Stimulated activated CD4-positive, alpha-beta T cell treated with anti-CD3 and anti-CD28 coated beads, Interleukin-2, amount 100 ng/mL, for 48 hours (primary cell): ENCODE measurements at places on chromosomes 11 and 22.

DNA sequence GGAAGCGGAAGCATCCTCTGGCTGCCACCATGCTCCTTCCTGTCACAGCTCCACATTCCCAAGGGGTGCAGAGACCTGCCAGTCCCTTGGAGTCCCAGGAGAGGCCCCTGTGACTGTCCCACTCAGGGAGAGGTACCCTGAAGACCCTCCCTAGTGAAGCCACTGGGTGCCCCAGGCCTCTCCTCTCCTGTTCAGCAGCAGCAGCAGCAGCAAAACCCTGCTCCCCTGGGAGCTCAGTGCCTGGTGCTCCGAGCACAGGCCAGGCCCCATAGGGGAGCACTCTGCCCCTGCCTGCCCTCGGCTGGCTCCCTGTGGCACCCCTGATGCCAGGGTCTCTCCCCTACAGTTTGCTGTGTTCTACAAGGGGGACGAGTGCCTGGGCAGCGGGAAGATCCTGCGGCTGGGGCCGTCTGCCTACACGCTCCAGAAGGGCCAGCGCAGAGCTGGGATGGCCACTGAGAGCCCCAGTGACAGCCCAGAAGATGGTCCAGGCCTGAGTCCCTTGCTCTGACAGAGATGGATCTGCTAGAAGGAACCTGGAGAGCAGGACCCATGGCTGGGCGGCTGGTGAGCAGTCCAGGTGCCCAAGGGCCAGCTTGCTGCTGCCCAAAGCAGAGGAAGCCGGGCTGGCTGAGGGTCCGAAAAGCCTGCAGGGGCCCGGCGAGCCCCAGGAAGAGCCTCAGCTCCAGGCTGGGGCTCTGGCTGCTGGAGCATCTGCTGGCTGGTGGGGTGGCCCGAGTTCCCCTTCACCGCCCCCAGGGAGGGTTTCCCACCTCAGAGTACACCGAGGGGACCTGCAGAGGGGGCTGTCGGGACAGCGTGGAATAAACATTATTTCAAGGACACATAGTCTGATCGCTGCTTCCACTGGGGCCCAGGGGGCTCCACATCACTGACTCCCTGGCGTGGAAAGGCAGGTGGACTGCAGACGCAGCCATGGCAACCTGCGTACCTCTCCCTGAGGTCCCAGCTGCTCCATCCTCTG lies 21.3 kb downstream of the TRMU start:
- no peak for DNase-seq

- no peak for DNase-seq
Measured at GRCh38 chr22:44496844-44497217, 1.2 kb downstream of the RTL6 start.

- no peak for DNase-seq
Measured at GRCh38 chr11:17443926-17444690, 32.5 kb downstream of the ABCC8 start.

DNA sequence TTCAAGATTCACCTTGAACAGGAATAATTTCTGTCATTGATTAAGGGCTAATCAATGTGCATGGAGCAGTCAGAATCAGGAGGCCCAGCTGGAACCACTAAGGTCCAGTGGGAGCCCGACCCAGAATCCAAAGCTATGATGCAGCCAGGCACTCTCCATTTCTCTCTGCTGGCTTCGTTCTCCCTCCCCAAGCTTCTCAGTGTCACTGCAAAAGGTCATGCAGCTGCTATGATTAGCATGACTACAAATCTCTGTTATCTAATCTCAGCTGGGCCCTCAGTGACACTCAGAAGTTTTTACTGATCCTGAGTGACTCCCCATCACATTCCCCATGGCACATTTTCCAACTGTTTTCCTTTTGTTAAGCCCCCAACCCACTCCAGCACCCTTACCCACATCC lies 31.1 kb upstream of the PRSS23 start:
- no peak for DNase-seq

DNA sequence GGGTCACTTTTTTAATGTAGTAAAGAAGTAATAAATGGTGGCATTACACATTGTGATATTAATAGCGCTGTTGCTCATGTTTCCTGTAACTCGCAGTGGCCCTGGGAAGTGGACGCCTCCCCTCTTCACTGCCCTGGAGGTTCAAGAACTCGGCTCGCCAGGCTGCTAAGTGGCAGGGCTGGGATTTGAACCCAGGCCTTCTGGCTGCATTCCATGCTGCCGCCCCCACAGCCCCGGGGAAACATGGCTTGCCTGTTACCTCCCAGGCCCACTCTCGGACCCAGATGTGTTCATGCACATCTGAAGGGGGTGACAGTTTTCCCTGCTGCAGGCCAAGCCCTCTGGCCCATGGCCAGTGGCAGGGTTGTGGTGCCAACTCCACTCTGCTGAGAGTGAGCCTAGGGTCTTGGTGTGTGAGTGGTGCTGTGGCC lies 25.0 kb upstream of the MGAT3 start:
- no peak for DNase-seq
